Tibial nerve (tissue), 4 donors: ENCODE measurements at places on chromosomes 2 and 18.

- no peak for DNase-seq
- no peaks in the 10 kb centered on the region for H3K36me3 ChIP-seq
- no peaks in the 10 kb centered on the region for H3K4me1 ChIP-seq
These were observed 160.9 kb downstream of the DYSF start for GRCh38 chr2:71613953-71614925.

DNA sequence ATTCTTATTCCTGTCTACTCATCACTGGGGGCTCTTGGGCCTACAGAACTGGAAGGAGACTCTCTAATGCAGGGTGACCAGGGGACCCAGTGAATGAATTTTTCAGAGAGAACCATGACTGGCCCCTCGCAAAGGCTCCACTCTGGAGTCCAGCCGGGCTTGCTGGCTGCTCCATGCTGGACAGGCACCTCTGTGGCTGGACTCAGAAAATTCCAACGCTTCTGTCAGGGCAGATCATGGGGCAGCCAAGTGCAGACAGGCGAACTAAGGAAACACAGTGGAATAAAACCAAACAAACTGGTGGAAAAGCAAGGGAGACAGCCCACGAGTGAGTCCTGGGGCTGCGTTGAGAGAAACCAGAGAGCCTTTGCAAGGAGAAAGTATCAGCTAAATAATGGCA, 57.2 kb downstream of the ACAA2 start:
- no peaks in the 10 kb centered on the region for H3K4me1 ChIP-seq
- H3K4me3 ChIP-seq: no peak overlapping the region
- no peak overlapping the region for H3K27ac ChIP-seq
- DNase-seq: no peak
- no peaks in the 10 kb centered on the region for H3K27me3 ChIP-seq
- no peaks in the 10 kb centered on the region for H3K36me3 ChIP-seq

GRCh38 chr2:37985333-37985732, 60.2 kb downstream of the RMDN2 start:
- no peak overlapping the region for H3K4me3 ChIP-seq
- H3K36me3 ChIP-seq: no peaks in the 10 kb centered on the region
- no peaks in the 10 kb centered on the region for H3K27me3 ChIP-seq
- no peaks in the 10 kb centered on the region for H3K4me1 ChIP-seq
- no peak overlapping the region for H3K27ac ChIP-seq

- no peaks in the 10 kb centered on the region for H3K36me3 ChIP-seq
- no peaks in the 10 kb centered on the region for H3K4me1 ChIP-seq
- peak; percentile 17 for DNase-seq
- H3K4me3 ChIP-seq: no peak overlapping the region
- H3K27ac ChIP-seq: no peak overlapping the region
These were observed 86.0 kb upstream of the ALPP start for GRCh38 chr2:232292395-232293154.

- H3K27me3 ChIP-seq: no peaks in the 10 kb centered on the region
- no peaks in the 10 kb centered on the region for H3K36me3 ChIP-seq
- no peak for DNase-seq
- peaks cover 9% of the 10 kb centered on the region for H3K4me1 ChIP-seq
- H3K27ac ChIP-seq: no peak overlapping the region
These were observed 259.2 kb downstream of the IKZF2 start for GRCh38 chr2:212892193-212892592.

DNA sequence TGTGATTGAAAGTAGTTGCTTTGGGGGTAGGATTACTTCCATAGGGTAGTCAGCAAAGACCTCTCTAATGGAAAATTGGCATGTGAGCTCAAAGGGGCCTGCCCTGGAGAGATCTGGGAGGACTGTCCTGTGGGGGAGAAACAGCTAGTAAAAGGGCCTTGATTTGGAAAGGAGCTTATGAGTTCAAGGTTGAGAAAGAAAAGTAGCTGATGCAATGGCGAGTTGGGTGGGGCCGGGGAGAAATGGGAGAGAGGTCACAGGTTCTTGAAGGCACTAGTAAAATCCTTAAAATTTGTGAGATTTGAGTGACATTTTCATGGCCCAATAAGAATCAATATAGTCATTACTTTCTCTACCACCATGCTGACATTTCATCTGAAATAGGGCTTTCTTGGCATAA, 82.0 kb upstream of the CCDC195 start:
- no peaks in the 10 kb centered on the region for H3K36me3 ChIP-seq
- DNase-seq: no peak
- H3K4me3 ChIP-seq: no peak overlapping the region

- no peaks in the 10 kb centered on the region for H3K36me3 ChIP-seq
- H3K27me3 ChIP-seq: no peaks in the 10 kb centered on the region
- no peak overlapping the region for H3K4me3 ChIP-seq
- DNase-seq: no peak
- no peak overlapping the region for H3K27ac ChIP-seq
- H3K4me1 ChIP-seq: no peaks in the 10 kb centered on the region
These were observed 11.8 kb upstream of the LRP1B start for GRCh38 chr2:142142595-142142994.

- no peak for DNase-seq
- H3K27ac ChIP-seq: no peak overlapping the region
- H3K27me3 ChIP-seq: no peaks in the 10 kb centered on the region
- no peak overlapping the region for H3K4me3 ChIP-seq
These were observed 164.1 kb downstream of the GREB1L start for GRCh38 chr18:21406116-21406515.

GRCh38 chr2:145692971-145693478, 1173.1 kb upstream of the ZEB2 start:
- H3K36me3 ChIP-seq: no peaks in the 10 kb centered on the region
- H3K27me3 ChIP-seq: no peaks in the 10 kb centered on the region
- no peak for DNase-seq

- H3K27ac ChIP-seq: no peak overlapping the region
- H3K36me3 ChIP-seq: no peaks in the 10 kb centered on the region
- no peak overlapping the region for H3K4me3 ChIP-seq
- H3K27me3 ChIP-seq: no peaks in the 10 kb centered on the region
These were observed 1296.0 kb upstream of the NXPH2 start for GRCh38 chr2:140076164-140076563.

GRCh38 chr18:57942493-57942892, 101.5 kb upstream of the NEDD4L start:
- no peak for DNase-seq
- no peak overlapping the region for H3K4me3 ChIP-seq
- no peaks in the 10 kb centered on the region for H3K27me3 ChIP-seq
- H3K36me3 ChIP-seq: no peaks in the 10 kb centered on the region

DNA sequence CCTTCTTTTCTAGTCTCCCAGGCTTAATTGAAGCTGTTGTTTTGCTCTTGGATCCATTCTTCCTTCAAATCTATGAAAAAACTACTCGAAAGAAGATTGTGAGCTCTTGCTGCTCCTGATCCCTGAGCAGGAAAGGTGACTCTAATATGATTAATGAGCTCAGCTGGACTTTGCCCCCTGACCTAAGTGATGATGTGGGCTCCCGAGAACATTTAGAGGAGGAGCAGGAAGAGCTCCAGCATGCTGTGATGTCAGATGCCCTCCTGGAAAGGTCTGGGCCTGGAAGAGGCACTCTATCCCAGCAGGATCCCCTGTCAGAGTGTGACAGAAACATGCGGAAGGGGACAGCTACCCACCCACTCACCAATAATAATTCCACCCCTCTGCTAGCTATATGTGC, 117.9 kb upstream of the PELI1 start:
- peak overlapping the region; percentile 51 for H3K27ac ChIP-seq
- no peaks in the 10 kb centered on the region for H3K27me3 ChIP-seq
- no peaks in the 10 kb centered on the region for H3K36me3 ChIP-seq
- H3K4me3 ChIP-seq: no peak overlapping the region
- H3K4me1 ChIP-seq: no peaks in the 10 kb centered on the region
- no peak for DNase-seq

- H3K27me3 ChIP-seq: no peaks in the 10 kb centered on the region
- peak overlapping the region; percentile 22 for H3K4me3 ChIP-seq
- no peaks in the 10 kb centered on the region for H3K4me1 ChIP-seq
- H3K36me3 ChIP-seq: no peaks in the 10 kb centered on the region
These were observed 19.2 kb downstream of the POU3F3 start for GRCh38 chr2:104872866-104873688.

DNA sequence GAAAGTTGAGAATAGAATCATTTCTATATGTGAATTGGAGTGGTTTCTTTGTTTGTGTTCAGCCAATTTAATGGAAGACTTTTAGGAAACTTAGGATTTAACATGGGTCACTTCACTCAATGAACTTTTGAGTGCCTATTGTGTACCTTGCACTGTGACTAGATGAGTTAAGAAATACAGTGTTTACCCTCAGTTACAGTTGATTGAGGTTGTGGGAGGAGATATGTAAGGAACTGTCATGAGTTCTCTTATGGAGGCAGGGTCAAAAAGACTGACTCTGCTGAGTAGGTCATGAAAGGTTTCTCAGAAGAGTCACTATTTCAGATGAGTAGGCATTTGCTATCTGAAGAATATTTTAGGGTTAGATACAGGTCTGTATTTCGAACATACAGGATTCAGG, 98.6 kb downstream of the RAB3GAP1 start:
- DNase-seq: no peak
- H3K27ac ChIP-seq: no peak overlapping the region
- H3K4me3 ChIP-seq: no peak overlapping the region
- peaks cover 52% of the 10 kb centered on the region for H3K36me3 ChIP-seq

DNA sequence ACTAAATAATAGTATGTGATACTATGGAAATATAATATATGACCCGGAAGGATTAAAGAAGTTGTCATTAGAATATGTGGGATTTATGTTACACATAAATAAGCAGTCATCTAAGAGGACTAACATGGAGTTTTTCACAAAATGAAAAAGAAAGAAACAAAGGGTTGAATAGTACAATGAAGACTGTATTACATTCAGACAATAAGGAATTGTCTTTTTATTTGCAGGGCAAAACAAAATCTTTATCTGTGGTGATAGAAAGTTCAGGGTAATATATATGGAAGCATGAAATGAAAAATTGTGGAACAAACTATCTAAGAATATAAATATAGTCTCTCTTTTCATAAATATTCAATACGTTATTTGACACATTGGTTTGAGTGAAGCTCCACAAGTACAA, 5.8 kb downstream of the ERMN start:
- H3K4me1 ChIP-seq: no peaks in the 10 kb centered on the region
- no peaks in the 10 kb centered on the region for H3K27me3 ChIP-seq
- no peak overlapping the region for H3K27ac ChIP-seq
- no peaks in the 10 kb centered on the region for H3K36me3 ChIP-seq
- no peak overlapping the region for H3K4me3 ChIP-seq

DNA sequence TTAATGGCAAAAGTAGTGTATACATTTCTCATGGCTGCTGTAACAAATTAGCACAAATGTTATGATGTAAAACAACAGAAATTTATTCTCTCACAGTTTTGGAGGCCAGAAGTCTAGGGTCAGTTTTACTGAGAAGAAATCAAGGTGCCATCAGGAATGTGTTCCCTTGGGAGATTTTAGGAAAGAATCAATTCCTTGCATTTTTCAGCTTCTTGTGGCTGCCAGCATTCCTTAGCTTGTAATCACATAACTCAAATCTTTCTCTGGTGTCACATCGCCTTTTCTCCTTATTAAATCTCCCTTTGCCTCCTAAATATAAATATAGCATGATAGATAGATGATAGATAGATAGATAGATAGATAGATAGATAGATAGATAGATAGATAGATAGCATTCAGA, 307.0 kb upstream of the REG3G start:
- H3K4me3 ChIP-seq: no peak overlapping the region
- no peaks in the 10 kb centered on the region for H3K4me1 ChIP-seq
- H3K27me3 ChIP-seq: no peaks in the 10 kb centered on the region

DNA sequence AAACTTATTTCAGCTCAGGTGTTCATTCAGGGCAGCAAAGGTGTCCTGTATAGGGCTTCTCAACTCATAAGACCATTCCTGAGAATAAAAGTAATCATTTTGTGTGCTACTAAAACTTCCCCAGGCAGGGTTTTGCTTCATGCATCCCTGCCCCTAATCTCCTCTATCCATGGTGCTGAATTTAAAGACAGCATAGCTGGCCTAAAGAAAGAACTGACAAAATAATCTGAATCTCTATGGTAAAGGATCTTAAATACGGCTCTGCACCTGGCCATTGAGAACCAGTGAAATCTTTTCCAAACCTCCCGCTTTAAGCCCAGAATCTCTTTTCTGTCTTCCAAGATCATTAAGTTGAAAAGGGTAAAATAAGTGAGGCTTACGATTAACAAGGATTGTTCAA, 292.1 kb upstream of the KLHL29 start:
- no peaks in the 10 kb centered on the region for H3K4me1 ChIP-seq
- H3K4me3 ChIP-seq: no peak overlapping the region
- no peaks in the 10 kb centered on the region for H3K27me3 ChIP-seq
- H3K27ac ChIP-seq: no peak overlapping the region

GRCh38 chr2:25964891-25965290, 17.4 kb downstream of the KIF3C start:
- DNase-seq: no peak
- H3K4me1 ChIP-seq: peaks cover 5% of the 10 kb centered on the region
- no peak overlapping the region for H3K4me3 ChIP-seq
- H3K27ac ChIP-seq: peak overlapping the region; percentile 20
- H3K27me3 ChIP-seq: no peaks in the 10 kb centered on the region

- DNase-seq: no peak
- no peaks in the 10 kb centered on the region for H3K36me3 ChIP-seq
- no peaks in the 10 kb centered on the region for H3K27me3 ChIP-seq
- no peak overlapping the region for H3K27ac ChIP-seq
These were observed 90.9 kb downstream of the ACVR1 start for GRCh38 chr2:157785200-157785599.

DNA sequence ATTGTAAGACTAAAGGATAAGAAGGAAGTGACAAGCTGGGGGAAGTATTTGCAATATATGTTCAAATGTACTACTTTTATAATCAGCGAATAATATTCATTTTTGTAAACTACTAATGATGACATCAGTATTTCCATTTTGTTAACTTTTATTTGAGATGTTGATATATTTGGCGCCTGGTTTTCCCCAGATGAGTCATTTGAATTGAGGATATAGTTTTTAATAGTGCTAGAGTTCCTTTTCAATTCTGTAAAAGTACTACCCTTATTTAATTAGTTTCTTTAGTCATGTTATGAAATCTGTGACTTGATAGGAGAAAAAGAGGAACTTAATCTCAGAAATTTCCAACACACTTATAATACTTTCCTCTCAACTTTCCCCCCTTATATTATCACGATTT, 495.3 kb downstream of the IRS1 start:
- H3K27ac ChIP-seq: no peak overlapping the region
- no peak overlapping the region for H3K4me3 ChIP-seq
- no peak for DNase-seq
- H3K27me3 ChIP-seq: no peaks in the 10 kb centered on the region
- no peaks in the 10 kb centered on the region for H3K4me1 ChIP-seq

- H3K27ac ChIP-seq: no peak overlapping the region
- H3K27me3 ChIP-seq: no peaks in the 10 kb centered on the region
- no peaks in the 10 kb centered on the region for H3K4me1 ChIP-seq
- H3K36me3 ChIP-seq: no peaks in the 10 kb centered on the region
- DNase-seq: no peak
These were observed 234.5 kb upstream of the FN1 start for GRCh38 chr2:215670396-215670795.

GRCh38 chr2:217512259-217512658, 490.5 kb downstream of the TNS1 start:
- H3K27me3 ChIP-seq: no peaks in the 10 kb centered on the region
- no peak overlapping the region for H3K27ac ChIP-seq
- H3K4me3 ChIP-seq: no peak overlapping the region
- H3K36me3 ChIP-seq: no peaks in the 10 kb centered on the region
- no peak for DNase-seq
